Activated CD4-positive, alpha-beta T cell treated with anti-CD3 and anti-CD28 coated beads for 48 hours (primary cell): ENCODE measurements at places on chromosomes 7 and 10.

- no peak for DNase-seq
These were observed 3.2 kb downstream of the IL6 start for GRCh38 chr7:22730066-22730710.

DNA sequence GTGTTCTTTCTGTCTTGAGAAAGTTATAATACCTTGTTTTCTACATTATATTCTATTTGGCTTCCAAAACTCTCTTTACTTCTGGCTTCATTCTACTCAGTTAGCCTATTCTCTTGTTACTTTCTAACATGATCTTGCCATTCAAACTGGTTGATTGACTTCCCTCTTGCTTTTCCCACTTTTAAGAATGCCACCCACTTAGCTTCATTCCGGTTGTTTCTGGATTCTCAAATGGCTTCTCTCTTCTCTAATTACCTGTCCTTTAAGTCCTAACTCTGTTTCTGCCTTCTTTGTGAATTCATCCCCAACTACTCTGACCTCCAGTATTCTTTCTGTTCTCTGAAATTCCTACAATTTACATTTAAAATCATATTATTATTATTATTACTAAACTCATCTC is 52.0 kb downstream of the ANKIB1 start:
- no peak for DNase-seq

DNA sequence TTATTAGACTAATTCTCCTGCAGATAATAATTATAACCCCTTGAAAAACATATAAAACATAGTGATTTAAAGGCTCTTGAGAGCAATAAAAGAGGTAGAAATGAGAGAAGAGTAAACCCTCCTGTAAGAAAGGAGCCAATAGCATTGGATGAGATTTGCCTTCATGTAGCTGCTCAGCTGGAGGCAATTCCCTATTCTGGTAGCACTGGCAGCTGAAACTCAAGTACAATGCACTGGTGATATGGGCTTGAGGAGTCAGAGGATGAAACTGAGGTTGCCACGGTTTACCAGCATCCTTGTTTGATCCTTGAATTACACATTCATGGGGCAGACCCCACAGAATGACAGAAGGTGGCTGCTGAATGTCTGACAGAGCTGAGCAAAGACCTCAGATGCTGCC is 76.4 kb downstream of the CTTNBP2 start:
- no peak for DNase-seq

- no peak for DNase-seq
These were observed 1042.9 kb downstream of the GATA3 start for GRCh38 chr10:9097206-9097990.

- DNase-seq, result no peak
These were observed 347.8 kb downstream of the IPMK start for GRCh38 chr10:57919864-57920263.

- no peak for DNase-seq
These were observed 87.2 kb upstream of the A1CF start for GRCh38 chr10:50972591-50972990.

DNA sequence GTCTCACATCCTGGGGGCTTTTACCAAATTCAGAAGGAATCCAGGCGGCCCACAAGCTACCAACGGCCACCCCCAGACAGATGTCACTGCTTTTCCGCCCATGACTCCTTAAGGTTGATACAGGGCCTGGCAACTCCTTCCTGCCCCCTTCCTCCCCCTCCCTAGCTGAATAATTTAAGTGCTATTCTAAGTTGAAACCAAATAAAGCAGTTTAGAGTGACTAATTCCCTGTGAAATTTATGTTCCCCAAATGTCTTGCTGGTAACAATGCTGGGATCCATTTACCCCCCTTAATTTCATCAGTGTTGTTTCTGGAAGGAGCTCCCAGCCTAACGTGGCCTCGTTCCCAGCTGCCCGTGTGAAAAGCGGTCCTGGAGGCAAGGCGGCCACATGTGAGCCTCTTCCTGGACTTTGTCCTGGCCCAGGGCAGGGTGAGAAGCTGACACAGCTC is 109.6 kb downstream of the TMEM130 start:
- DNase-seq, result no peak

DNA sequence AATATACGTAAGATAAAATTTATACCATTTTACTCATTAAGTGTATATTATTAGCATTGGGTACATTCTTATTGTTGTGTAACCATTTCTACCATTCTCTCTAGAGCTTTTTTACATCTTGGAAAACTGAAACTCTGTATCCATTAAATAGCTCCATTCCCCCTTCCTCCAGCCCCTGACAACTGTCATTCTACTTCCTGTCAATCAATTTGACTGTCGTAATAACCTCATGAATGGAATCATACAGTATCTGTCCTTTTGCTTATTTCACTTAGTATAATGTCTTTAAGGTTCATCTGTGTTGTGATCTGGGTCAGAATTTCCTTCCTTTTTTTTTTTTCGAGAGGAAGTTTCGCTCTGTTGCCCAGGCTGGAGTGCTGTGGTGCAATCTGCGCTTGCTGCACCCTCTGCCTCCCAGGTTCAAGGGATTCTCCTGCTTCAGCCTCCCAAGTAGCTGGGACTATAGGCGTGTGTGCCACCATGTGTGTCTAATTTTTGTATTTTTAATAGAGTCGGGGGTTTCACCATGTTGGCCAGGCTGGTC is 15.6 kb downstream of the ZRANB1 start:
- DNase-seq, result no peak
